ENCODE measurements at places on chromosomes 6 and 20.
A peak's percentile ranks its signal among the peaks of the same experiment; 100 is the strongest.

- no peaks in the 10 kb centered on the region for H3K36me3 ChIP-seq
- no peak overlapping the region for H3K4me3 ChIP-seq
- H3K27me3 ChIP-seq = no peaks in the 10 kb centered on the region
- no peak overlapping the region for H3K27ac ChIP-seq
These were observed 45.5 kb upstream of the NXT1 start for GRCh38 chr20:23305098-23305497.

GRCh38 chr20:15039088-15039752 lies 701.8 kb upstream of the FLRT3 start:
- H3K4me1 ChIP-seq = no peaks in the 10 kb centered on the region
- no peaks in the 10 kb centered on the region for H3K36me3 ChIP-seq
- H3K4me3 ChIP-seq = no peak overlapping the region
- no peak for DNase-seq
- no peak overlapping the region for H3K27ac ChIP-seq
- H3K27me3 ChIP-seq = no peaks in the 10 kb centered on the region

DNA sequence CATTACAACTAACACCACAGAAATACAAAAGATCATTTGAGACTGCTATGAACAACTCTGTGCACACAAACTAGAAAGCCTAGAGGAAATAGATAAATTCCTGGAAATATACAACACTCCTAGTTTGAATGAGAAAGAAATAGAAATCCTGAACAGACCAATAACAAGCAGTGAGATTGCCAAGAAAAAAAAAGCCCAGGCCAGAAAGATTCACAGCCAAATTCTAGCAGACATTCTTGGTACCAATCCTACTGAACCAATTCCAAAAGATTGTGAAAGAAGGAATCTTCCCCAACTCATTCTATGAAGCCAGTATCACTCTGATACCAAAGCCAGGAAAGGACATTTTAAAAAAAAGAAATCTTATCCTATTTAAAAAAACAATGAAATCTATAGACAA lies 7.0 kb upstream of the CDK19 start:
- H3K4me1 ChIP-seq = peaks cover under 1% of the 10 kb centered on the region
- H3K36me3 ChIP-seq = no peaks in the 10 kb centered on the region
- peaks cover 2% of the 10 kb centered on the region for H3K27me3 ChIP-seq
- no peak for DNase-seq
- H3K4me3 ChIP-seq = no peak overlapping the region
- H3K27ac ChIP-seq = no peak overlapping the region

DNA sequence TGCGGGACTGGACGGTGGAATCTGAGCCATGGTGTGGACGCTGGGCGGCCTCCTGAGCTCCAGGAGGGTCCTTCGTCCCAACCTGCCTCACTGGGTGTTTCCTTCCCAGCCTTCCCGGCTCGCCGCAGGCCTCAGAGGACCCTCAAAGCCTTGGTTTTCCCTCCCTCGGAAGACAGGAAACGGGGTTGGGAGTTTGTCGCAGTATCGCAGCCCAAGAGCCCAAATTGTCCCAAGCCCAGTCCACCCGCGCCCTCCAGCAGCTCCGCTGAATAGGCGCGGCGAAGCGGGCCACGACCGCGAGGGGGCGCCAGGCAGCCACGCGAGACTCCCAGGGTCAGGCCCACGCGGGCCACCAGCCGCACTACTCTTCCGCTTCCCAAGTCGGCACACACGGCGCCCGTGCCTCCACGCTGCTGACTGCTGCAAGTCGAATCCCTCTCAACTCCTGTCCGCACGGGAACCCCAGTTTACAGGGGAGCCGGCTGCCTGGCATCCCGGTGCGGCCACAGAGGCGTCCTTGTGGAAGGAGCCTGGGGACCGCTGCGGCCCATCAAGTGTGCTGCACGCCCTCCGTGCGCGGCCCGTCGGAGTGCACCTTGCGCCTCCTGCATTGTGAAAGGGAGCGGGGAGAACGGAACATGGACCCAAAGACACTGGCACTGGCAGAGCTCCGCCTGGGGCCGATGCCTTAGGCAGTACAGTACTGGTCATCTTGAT lies 40.4 kb upstream of the HMGA1 start:
- peak overlapping the region; percentile 86 for H3K4me3 ChIP-seq
- no peaks in the 10 kb centered on the region for H3K36me3 ChIP-seq
- H3K4me1 ChIP-seq = peaks cover 4% of the 10 kb centered on the region
- no peak overlapping the region for H3K27ac ChIP-seq

DNA sequence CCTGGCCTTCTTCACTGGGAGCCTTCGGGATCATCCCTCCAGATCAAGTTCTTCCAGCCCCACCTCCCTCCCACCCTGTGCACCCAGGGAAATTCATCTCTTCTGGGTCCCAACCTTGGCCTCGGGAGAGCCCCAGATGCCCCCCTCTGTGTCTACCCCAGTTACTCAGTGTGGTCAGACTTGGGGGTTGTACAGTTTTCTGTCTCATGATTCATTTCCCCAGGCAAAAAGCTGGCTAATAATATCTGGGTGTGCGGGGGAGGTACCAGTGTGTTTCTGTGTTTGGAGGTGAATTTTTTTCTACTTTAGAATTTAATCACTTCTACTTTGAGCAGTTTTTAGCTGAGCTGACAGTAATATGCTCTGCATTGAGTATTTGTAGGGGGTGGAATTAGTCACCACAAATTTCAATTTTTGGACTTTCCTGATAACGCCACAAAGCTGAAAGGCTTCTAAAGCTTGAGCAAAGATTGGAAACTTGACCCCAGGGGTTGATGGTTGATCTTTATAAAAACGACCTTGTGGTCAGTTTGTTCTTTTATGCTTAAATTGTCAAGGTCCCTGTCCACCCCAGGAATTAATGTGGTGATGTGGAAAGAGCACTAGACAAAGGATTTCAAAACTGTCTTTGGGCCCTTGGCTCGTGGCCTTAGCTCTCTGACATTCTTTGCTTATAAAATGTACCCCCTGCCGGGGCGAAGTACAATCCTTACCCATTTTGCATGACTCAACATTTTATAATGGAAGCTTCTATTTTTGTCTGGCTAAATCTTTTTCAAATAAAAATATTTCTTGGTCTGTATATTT lies 284.7 kb upstream of the TAB2 start:
- peak overlapping the region; percentile 66 for H3K27ac ChIP-seq
- no peak overlapping the region for H3K4me3 ChIP-seq
- peaks cover 4% of the 10 kb centered on the region for H3K27me3 ChIP-seq
- H3K36me3 ChIP-seq = peaks cover 5% of the 10 kb centered on the region

DNA sequence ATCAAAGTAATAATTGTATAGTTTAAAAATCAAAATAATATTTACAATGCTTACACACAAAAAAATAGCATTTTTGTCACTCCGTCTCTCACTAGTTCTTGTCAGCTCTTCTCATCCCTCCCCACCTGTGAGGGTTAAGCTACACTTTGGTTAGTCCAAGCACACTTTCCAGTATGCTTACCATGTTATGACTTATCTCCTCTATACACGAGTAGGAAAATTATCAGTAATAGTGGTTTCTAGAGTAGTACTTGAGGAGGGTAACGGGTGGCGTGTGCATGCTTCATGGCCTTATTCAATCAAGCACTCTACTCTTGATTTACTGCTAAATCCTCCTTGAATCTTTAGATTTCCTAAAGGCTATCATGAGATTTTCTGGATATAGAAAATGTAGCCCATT lies 443.7 kb downstream of the UTRN start:
- H3K27me3 ChIP-seq = peaks cover 6% of the 10 kb centered on the region
- H3K4me1 ChIP-seq = peaks cover 30% of the 10 kb centered on the region
- no peak for DNase-seq
- H3K27ac ChIP-seq = no peak overlapping the region
- no peak overlapping the region for H3K4me3 ChIP-seq
- peaks cover 27% of the 10 kb centered on the region for H3K36me3 ChIP-seq

DNA sequence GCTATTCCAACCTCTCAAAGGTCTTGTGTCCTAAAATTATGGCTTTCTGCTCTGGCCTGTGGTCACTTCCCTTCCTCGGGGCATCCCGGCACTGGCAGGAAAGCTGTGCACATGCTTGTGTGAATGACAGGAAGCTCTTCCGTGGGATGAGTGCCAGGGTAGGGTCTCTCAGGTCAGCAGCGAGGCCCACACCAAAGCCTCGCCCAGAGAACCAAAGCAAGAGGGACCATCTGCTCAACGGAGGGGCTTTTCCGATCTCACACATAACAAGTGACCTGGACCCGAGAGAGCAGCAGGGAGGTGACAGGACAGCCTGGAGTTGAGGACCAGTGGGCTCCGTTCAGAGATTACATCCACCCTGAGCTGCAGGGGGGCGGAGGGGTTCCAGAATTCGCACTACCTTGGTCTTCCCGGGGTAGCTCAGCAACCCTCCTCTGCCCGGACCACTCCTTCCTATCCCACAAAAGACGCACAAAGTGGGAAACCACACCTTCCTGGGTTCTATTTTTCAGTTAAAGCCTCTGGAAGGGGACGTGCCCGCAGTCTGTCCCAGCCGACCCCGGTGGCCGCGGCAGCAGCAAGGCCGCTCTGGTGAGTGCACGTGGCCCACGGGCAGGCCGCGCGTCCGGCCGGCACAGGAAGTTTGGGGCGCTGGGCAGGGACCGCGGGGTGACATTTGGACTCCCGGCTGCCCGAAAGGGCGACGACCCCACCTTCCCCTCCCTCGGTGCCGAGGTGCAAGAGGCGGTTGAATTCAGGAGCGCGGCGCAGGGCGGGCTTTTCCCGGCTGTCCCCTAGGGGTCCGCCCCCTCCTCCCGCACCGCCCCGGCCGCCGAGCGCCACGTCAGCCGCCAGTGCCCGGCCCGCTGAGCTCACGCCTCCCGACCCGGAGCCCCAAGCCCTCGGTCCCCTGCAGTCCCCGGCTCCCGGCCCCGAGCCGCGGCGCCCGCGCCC lies 988 bp downstream of the TXNDC5 start:
- peak overlapping the region; percentile 80 for H3K4me3 ChIP-seq
- H3K27ac ChIP-seq = peak overlapping the region; percentile 36
- peaks cover 3% of the 10 kb centered on the region for H3K27me3 ChIP-seq
- peak; percentile 24 for DNase-seq
- H3K4me1 ChIP-seq = peaks cover 8% of the 10 kb centered on the region

GRCh38 chr6:9412951-9413559 lies 977.7 kb upstream of the SLC35B3 start:
- no peak overlapping the region for H3K27ac ChIP-seq
- no peak for DNase-seq
- no peaks in the 10 kb centered on the region for H3K36me3 ChIP-seq
- no peaks in the 10 kb centered on the region for H3K4me1 ChIP-seq
- H3K4me3 ChIP-seq = no peak overlapping the region

GRCh38 chr6:53643481-53643965 lies 22.0 kb downstream of the KLHL31 start:
- H3K36me3 ChIP-seq = no peaks in the 10 kb centered on the region
- DNase-seq = no peak

- no peak overlapping the region for H3K4me3 ChIP-seq
- peaks cover 4% of the 10 kb centered on the region for H3K4me1 ChIP-seq
- no peaks in the 10 kb centered on the region for H3K27me3 ChIP-seq
- H3K36me3 ChIP-seq = peaks cover 47% of the 10 kb centered on the region
These were observed 10.3 kb downstream of the NSFL1C start for GRCh38 chr20:1456300-1456699.

DNA sequence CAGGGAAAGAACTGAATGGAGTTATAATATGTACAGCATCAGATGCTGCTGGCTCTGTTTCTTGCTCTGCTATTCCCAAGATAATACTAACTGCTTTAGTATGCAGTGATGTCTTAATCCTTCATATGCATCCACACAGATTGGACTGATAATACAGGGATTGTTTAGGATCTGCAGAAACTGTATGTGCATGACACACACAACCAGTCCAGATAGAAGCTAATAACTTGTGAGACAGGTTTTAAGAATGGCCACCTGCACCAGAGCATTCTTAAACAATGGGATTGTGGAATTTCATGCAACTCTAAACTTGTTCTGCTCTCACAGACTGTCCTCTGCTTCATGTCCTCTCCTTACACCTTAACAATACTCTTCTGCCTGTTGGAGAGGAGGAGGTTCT lies 90.9 kb downstream of the SPTLC3 start:
- H3K36me3 ChIP-seq = no peaks in the 10 kb centered on the region
- H3K27ac ChIP-seq = no peak overlapping the region
- H3K4me1 ChIP-seq = no peaks in the 10 kb centered on the region
- no peaks in the 10 kb centered on the region for H3K27me3 ChIP-seq

DNA sequence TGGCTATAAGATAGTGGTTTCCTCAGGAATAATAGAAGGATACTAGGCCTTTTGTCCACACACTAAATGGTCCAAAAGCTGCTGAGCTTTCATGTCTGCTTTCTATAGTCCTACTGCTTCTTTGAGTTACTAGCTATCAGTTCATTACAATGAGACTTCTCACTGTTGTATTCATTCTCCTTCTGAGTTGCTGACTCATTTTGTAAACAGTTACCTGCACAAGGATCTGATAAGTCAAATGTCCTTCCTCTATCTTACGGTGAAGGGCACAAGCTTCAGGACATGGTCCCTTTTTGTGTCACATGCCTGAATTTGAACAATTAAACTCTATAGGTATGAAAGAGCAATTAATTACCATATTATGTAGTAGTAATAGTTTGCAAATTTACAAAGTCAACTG lies 90.5 kb downstream of the MAN1A1 start:
- H3K27ac ChIP-seq = no peak overlapping the region
- no peak for DNase-seq
- H3K4me3 ChIP-seq = no peak overlapping the region

- no peak for DNase-seq
- H3K36me3 ChIP-seq = no peaks in the 10 kb centered on the region
- H3K4me3 ChIP-seq = no peak overlapping the region
- no peak overlapping the region for H3K27ac ChIP-seq
These were observed 315.5 kb downstream of the PRL start for GRCh38 chr6:21981235-21981833.

DNA sequence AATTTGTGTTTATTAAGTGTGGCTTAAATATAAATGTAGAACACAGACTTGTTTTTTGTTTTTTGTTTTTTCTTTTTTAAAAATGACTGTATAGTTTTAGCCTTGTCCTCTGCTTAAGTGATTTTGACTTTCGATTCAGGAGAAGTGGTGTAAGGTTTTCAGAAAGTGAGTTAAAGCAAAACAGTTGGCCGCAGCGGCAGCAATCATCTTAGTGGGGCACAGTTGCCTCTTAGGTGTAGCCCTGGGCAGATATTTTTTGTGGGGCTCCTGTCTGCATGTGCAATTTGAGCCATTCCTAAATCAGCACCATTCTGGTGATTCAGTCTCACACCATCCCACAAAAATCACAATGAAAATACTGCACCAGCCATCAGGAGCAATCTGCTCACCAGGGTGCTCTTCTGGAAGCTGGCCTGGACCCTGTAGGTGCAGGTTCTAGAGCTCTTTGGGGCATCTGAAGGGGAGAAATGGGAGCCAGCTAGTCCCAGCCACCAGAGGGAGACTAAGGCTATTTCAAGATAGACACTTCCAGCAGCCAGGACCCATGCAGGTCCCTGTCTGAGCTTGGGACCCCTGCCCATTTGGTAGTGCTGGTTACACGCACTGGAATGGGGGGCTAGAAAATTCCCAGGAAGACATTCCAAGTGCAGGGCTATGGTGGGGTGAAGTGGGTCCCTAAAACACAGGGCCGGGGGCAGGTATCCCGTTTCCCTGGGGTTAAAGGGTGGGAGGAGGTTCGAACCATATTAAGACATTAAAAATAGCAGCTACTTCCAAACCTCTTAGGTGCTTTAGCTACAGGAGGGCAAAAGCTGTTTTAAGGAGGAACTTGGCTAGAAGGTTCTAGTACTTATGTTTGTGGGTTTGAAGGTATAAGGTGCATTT lies 156.6 kb downstream of the NFATC2 start:
- H3K27me3 ChIP-seq = peaks cover 22% of the 10 kb centered on the region
- peak; percentile 44 for DNase-seq
- H3K36me3 ChIP-seq = peaks cover 13% of the 10 kb centered on the region
- no peak overlapping the region for H3K4me3 ChIP-seq
- peak overlapping the region; percentile 74 for H3K27ac ChIP-seq
